Stimulated activated CD8-positive, alpha-beta memory T cell treated with anti-CD3 and anti-CD28 coated beads, Interleukin-7, amount 100 ng/mL, for 48 hours (primary cell): ENCODE measurements at places on chromosomes 2 and 18.

- DNase-seq = no peak
Observed at GRCh38 chr2:198376677-198377076, 572.3 kb downstream of the PLCL1 start.

GRCh38 chr2:189143925-189144324 lies 35.6 kb downstream of the COL5A2 start:
- DNase-seq = no peak

- no peak for DNase-seq
Observed at GRCh38 chr18:10377956-10378355, 76.5 kb upstream of the APCDD1 start.

GRCh38 chr2:47891369-47892337 lies 14.6 kb downstream of the FBXO11 start:
- DNase-seq = no peak

GRCh38 chr2:102603904-102604303 lies 15.4 kb upstream of the SLC9A2 start:
- DNase-seq = no peak

GRCh38 chr2:97722227-97722626 lies 8.9 kb downstream of the ZAP70 start:
- DNase-seq = no peak

GRCh38 chr2:76498360-76498759 lies 787.6 kb upstream of the GCFC2 start:
- DNase-seq = no peak

DNA sequence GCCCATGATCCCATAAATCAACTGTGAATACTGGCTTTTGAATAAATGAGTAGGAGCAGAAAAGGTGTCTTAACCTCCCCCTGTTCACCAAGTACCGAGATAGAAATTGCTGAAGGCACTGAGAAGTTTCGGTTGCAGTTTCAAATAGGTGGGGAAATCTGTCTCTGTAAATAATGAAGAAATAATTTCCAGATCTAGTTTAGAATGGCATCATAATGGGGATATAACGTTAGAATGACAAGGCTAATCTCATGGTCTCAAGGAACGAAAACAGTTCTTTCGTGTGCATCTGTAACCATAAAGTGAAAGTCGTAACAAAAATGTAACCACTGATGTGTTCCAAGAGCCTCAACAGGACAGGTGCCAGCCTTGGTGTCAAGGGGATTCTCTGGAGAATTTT lies 49.9 kb upstream of the TMEM18 start:
- no peak for DNase-seq

DNA sequence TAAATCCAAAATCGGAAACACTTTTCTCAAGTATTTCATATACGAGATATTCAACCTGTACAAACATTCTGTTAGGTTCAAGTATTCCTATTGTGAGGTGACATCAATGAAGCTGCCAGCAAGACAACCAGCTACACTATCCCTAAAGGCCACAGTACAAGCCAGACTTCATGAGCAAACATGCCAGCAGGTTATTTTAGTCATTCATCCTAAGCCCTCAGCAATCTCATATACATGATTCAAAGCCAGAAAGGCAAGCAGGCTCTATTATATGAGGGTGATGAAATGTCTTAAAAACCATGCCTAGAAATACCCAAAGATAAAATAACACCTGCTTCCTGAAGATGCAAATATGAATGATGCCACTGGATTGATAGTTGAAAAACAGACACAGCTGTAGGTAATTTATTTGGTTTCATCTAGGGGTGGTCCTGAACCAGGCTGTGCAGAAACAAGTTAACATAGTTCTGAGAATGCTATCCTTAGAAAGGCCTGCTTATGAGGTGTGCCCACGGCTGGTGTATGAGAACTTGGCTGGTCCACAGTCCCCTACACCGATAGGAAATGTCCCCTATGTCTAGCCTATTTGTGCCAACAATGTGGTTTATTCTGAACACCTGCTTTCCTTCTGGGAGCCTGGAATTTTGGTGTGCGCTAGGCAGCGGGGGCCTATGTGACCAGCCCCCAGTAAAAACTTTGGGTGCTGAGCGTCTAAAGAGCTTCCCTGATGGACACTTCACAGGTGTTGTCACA lies 48.2 kb upstream of the KIDINS220 start:
- no peak for DNase-seq

- no peak for DNase-seq
Observed at GRCh38 chr2:119550346-119550745, 6.1 kb downstream of the CFAP221 start.

GRCh38 chr2:226758921-226759640 lies 40.5 kb downstream of the IRS1 start:
- no peak for DNase-seq

- DNase-seq = no peak
Observed at GRCh38 chr2:29991086-29991485, 69.7 kb upstream of the ALK start.
